ENCODE measurements at places on chromosomes 6 and 20.

DNA sequence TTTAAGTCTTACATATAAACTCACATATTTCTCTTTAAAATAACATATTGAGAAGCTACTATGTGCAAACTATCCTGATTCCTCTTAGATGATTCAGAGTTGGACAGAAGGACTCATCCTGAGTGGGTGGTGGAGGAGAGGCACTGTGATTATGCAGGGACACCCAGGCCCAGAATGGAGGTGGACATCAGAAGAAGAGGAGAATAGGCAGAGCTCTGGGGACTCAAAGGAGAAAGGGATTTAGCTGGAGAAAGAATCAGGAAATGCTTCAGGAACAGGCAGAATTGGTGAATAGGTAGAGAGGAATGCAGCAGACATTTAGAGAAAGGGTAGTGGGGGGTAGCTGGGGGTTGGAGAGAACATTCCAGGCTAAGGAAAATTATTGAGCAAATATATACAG is 17.4 kb downstream of the RCAN2 start:
- no peaks in the 10 kb centered on the region for H3K4me1 ChIP-seq
- no peak overlapping the region for H3K4me3 ChIP-seq
- no peaks in the 10 kb centered on the region for H3K27me3 ChIP-seq
- DNase-seq = no peak
- H3K27ac ChIP-seq = no peak overlapping the region
- H3K36me3 ChIP-seq = no peaks in the 10 kb centered on the region

GRCh38 chr20:36825385-36826104 is 50.4 kb upstream of the TLDC2 start:
- no peaks in the 10 kb centered on the region for H3K4me1 ChIP-seq
- DNase-seq = no peak
- H3K27ac ChIP-seq = no peak overlapping the region
- H3K36me3 ChIP-seq = no peaks in the 10 kb centered on the region
- H3K27me3 ChIP-seq = no peaks in the 10 kb centered on the region

DNA sequence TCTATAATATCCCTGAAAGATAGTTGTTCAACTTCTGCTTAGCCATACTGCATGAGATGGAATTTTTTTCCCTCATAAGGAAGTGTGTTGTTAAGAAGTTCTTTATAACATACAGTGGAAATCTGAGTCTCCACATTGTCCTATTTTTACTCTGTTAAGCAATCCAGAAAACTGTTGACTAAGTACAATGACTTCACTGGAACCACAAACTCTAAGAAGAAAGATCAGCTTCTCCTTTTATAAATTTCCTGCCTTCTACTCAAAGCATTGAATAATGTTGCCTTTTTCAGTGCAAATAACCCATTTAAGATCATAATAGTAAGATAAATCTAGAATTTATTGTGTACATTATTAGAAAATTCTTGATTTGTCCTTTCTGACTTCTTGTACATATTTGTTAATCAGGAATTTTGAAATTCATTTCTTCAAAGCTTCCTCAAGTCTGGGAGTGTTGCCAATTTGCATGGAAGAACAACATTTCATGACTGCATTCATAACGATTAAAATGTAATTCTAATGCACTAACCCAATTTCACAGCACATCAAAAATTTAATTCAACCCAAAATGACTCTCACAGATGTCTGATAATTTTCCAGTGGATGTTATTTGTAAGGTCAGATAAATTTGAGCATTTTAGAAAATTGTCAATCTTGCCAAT is 45.6 kb upstream of the ANKEF1 start:
- H3K27ac ChIP-seq = no peak overlapping the region
- H3K4me3 ChIP-seq = no peak overlapping the region
- H3K27me3 ChIP-seq = no peaks in the 10 kb centered on the region
- H3K4me1 ChIP-seq = no peaks in the 10 kb centered on the region

- no peaks in the 10 kb centered on the region for H3K27me3 ChIP-seq
- no peak overlapping the region for H3K27ac ChIP-seq
- DNase-seq = no peak
These were observed 164.4 kb downstream of the TMEM242 start for GRCh38 chr6:157158897-157159296.

DNA sequence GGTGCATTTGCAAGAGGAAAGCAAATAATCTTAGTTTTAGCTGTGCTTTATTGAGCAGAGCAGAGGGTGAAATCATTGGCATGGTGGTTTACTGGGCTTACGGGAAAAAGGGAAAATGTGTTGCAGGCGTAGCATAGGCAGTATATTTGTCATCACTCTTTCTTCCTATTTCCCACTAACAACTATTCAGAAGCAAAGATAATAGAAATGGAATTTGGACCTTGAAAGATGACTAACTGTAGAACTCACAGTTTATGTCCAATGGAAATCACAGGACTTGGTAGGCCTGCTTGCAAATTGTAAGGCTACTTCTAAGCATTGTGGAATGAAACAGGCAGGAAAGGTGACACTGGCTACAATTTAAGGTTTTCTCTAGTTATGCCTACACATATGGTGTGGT is 611.9 kb upstream of the MAN1A1 start:
- no peak for DNase-seq
- H3K4me3 ChIP-seq = no peak overlapping the region
- no peaks in the 10 kb centered on the region for H3K4me1 ChIP-seq
- H3K36me3 ChIP-seq = no peaks in the 10 kb centered on the region

GRCh38 chr20:22480336-22480735 is 104.0 kb downstream of the FOXA2 start:
- no peaks in the 10 kb centered on the region for H3K4me1 ChIP-seq
- H3K27ac ChIP-seq = no peak overlapping the region
- DNase-seq = no peak
- H3K36me3 ChIP-seq = no peaks in the 10 kb centered on the region
- H3K27me3 ChIP-seq = no peaks in the 10 kb centered on the region
- H3K4me3 ChIP-seq = no peak overlapping the region

DNA sequence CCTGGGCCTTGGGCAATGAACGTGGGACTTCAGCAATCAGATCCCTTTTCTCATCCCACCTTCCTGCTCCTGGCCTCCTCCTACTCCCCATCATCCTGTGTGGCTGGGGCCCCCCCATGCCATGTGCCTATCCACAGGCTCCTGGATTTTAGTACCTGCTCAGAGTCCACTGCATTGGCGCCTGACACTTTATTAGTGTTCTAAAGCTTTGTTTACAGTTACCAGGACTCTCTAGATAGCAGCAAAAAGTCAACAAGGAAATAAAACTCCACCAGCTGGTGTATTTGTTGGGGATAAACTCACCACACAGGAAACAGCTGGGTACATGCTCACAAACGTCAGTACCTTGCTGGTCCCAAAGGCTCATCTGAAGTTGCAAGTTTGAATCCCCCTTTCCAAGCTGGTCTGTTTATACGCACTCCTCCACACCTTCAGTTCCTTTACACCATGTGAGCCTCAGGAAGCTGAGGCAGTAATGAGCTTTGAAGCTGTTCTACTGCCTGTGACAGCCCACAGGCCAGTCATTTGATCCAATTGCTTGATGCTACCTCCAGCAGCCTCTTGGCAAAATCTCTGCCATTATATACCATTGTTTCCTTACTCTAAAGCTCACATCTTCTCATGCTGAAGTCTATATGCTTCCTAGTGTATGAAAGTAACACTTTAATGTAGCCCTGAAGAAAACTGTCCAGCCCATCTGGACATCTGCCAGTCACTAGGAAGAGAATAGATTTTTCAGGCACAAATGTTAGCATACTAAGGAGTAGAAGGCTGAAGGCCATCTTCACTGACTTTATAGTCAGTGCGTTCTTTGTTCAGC is 76.6 kb downstream of the ANKEF1 start:
- H3K4me3 ChIP-seq = no peak overlapping the region
- no peak overlapping the region for H3K27ac ChIP-seq
- no peak for DNase-seq
- no peaks in the 10 kb centered on the region for H3K36me3 ChIP-seq

- no peak overlapping the region for H3K27ac ChIP-seq
- H3K27me3 ChIP-seq = no peaks in the 10 kb centered on the region
- H3K4me1 ChIP-seq = peaks cover 2% of the 10 kb centered on the region
These were observed 179.5 kb downstream of the CDH26 start for GRCh38 chr20:60137657-60138245.

- H3K36me3 ChIP-seq = no peaks in the 10 kb centered on the region
- DNase-seq = no peak
- H3K4me1 ChIP-seq = no peaks in the 10 kb centered on the region
- H3K4me3 ChIP-seq = no peak overlapping the region
- no peak overlapping the region for H3K27ac ChIP-seq
These were observed 101.0 kb downstream of the NRN1 start for GRCh38 chr6:5905431-5906339.

DNA sequence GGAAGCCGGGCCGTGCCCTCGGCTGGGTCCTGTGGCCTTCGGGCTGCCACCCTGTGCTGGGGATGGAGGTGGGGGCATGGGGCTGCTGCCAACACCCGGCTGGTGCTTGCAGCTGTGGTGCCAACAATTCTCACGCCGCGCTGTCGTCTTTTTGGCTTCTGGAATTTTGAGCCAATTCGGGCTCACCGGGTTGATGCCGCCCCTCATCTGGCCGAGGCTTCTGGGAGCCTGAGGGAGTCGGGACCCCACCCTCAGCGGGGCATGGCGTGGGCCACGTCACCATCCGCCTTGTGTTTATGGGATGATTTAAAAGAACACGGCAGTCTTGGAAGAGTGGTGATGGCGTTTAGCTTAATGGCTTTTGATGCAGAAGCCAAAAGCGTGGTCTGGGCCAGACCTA is 8.7 kb upstream of the NPBWR2 start:
- H3K27ac ChIP-seq = no peak overlapping the region
- no peak for DNase-seq
- H3K4me3 ChIP-seq = no peak overlapping the region
- H3K27me3 ChIP-seq = no peaks in the 10 kb centered on the region
- no peaks in the 10 kb centered on the region for H3K36me3 ChIP-seq

- H3K27ac ChIP-seq = no peak overlapping the region
- H3K36me3 ChIP-seq = no peaks in the 10 kb centered on the region
- no peaks in the 10 kb centered on the region for H3K27me3 ChIP-seq
- H3K4me3 ChIP-seq = no peak overlapping the region
These were observed 349.0 kb downstream of the RNGTT start for GRCh38 chr6:88614316-88614877.

- H3K4me3 ChIP-seq = no peak overlapping the region
- no peak for DNase-seq
- H3K27ac ChIP-seq = no peak overlapping the region
- no peaks in the 10 kb centered on the region for H3K36me3 ChIP-seq
- no peaks in the 10 kb centered on the region for H3K27me3 ChIP-seq
- H3K4me1 ChIP-seq = no peaks in the 10 kb centered on the region
These were observed 253.2 kb downstream of the PLCB1 start for GRCh38 chr20:8385247-8385646.

DNA sequence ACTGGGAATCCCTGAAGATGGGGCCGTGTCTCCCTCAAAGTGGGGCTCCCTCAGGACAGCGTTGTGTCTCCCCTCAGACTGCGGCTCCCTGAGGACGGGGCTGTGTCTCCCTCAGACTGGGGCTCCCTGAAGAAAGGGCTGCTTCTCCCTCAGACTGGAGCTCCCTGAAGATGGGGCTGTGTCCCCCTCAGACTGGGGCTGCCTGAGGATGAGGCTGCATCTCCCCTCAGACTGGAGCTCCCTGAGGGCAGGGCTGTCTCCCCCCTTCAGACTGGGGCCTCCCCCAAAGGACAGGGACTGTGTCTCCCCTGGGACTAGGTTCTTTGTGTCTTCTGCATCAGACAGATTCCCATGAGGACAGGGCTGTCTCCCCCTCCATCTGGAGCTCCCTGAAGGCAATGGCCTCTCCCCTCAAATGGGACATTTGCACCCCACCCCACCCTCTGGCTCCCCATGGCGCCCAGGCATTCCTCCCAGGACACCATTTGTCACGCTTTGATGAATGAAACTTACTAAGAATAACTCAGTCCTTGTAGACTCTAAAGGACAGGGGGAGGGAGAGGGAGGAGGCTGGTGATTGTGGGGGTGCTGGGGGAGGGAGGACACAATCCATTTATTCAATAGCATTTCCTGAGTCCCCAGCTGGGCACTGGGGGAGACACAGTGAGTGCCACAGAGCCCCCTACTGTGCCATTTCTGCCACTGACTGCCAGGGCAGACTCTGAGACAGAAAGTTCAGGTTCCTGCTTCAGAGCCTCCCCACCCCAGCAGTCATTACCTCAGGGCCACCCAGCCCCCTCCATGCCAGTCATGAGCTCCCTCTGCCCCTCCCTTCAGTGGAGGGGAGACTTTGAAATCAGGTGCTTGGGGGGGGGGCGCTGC is 122.4 kb downstream of the MRPL14 start:
- H3K4me1 ChIP-seq = peaks cover 15% of the 10 kb centered on the region
- H3K36me3 ChIP-seq = no peaks in the 10 kb centered on the region
- H3K27ac ChIP-seq = no peak overlapping the region

DNA sequence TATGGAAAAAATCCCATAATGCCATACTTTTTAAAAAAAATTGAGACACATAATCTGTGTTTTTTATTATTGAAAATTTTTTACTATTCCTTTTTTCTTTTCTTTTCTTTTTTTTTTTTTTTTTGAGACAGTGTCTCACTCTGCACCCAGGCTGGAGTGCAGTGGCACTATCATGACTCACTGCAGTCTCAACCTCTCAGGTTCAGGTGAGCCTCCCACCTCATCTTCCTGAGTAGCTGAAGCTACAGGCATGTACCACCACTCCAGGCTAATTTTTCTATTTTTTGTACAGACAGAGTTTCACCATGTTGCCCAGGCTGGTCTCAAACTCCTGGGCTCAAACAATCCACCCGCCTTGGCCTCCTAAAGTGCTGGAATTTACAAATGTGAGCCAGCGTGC is 100.4 kb downstream of the AFG1L start:
- no peaks in the 10 kb centered on the region for H3K4me1 ChIP-seq
- DNase-seq = no peak

- H3K27me3 ChIP-seq = no peaks in the 10 kb centered on the region
- no peak overlapping the region for H3K27ac ChIP-seq
- no peaks in the 10 kb centered on the region for H3K4me1 ChIP-seq
- no peak for DNase-seq
These were observed 48.6 kb upstream of the ATXN1 start for GRCh38 chr6:16809753-16810358.

DNA sequence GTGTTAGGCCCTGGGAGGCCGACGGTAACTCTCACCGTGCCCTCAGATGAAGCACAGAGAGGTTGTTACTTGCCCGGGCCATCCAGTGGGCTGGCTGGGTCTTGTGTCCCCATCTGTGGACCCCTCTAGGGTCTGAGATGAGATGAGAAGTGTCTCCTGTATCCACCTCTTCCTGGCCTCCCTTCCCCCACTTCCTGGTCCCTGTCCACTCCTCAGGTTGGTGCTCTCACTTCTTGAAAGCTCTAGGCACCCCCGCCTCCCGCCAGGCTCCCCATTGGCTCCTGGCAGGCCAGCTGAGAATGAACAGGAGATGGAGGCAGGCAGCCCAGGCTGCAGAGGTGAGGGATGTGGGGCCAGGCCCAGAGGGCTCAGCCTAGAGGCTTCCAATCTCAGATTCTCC is 1.5 kb downstream of the MMP24OS start:
- peak overlapping the region; percentile 83 for H3K27ac ChIP-seq
- H3K36me3 ChIP-seq = peaks cover 25% of the 10 kb centered on the region
- H3K4me1 ChIP-seq = peaks cover 11% of the 10 kb centered on the region
